NCI-H226 (cell line): ENCODE measurements at places on chromosomes 6 and 20.

GRCh38 chr20:44662261-44662660 is 10.8 kb upstream of the ADA start:
- no peak for DNase-seq

GRCh38 chr6:168442646-168443045 is 1.7 kb downstream of the SMOC2 start:
- no peak for DNase-seq

- DNase-seq = no peak
Observed at GRCh38 chr6:121497970-121498375, 62.5 kb downstream of the GJA1 start.

GRCh38 chr6:163281634-163282033 is 132.9 kb upstream of the QKI start:
- DNase-seq = no peak

DNA sequence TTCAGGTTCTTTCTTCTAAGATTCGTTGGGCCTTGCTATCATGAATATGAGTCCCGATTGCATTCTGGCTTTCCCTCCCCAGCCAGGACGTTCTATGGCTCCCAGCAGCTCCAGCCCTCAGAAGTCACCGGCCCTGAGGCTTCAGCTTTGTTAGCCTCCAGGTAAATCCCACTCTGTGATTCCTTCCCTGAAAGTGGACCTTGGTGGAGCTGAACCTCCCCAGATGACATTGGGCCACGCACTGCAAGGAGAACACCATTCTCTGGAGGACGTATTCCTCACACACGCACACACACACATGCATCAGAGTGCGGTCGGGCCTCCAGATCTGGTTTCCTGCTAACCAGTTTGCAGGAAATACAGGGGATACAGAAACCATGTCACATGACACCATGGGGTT is 487.3 kb upstream of the CDH4 start:
- DNase-seq = no peak

- DNase-seq = no peak
Observed at GRCh38 chr6:135052939-135053338, 1.7 kb downstream of the HBS1L start.

DNA sequence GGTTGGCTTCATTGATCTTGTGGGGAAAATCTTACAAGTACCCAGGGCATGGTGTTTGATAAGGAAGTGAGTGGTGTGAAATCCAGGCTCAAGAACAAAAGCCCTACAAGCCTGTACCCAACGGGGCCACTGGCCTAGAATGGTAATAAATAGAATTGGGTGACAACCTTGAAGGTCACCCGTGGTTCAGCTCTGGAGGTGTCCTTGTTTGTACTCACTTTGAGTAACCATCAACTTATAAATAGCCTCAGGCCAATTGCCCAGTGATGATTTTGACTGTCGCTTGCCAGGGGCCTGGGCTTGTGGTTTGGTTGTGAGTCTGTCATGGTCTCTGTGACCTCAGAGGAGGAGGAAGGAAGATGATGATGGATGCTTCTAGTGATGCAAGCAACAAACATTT is 87.8 kb downstream of the PHACTR3 start:
- DNase-seq = no peak

DNA sequence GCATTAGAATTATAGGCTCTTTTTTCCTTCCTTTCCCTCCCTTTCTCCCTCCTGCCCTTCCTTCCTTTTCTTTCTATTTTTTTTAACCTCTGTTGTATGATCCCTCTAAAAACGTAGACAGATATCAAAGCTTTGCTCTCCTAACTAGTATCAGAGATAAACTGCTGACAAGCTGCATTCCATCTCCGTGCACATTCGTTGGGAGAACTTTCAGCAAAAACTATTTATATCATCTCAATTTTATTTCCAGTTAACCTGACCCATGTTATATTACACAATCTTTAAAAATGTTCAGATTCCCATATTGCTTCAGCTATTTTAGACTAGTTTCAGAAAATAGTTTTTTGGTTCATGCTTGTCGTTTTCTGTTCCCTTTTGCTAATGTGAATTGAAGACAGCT is 47.3 kb downstream of the RNF217 start:
- DNase-seq = no peak

DNA sequence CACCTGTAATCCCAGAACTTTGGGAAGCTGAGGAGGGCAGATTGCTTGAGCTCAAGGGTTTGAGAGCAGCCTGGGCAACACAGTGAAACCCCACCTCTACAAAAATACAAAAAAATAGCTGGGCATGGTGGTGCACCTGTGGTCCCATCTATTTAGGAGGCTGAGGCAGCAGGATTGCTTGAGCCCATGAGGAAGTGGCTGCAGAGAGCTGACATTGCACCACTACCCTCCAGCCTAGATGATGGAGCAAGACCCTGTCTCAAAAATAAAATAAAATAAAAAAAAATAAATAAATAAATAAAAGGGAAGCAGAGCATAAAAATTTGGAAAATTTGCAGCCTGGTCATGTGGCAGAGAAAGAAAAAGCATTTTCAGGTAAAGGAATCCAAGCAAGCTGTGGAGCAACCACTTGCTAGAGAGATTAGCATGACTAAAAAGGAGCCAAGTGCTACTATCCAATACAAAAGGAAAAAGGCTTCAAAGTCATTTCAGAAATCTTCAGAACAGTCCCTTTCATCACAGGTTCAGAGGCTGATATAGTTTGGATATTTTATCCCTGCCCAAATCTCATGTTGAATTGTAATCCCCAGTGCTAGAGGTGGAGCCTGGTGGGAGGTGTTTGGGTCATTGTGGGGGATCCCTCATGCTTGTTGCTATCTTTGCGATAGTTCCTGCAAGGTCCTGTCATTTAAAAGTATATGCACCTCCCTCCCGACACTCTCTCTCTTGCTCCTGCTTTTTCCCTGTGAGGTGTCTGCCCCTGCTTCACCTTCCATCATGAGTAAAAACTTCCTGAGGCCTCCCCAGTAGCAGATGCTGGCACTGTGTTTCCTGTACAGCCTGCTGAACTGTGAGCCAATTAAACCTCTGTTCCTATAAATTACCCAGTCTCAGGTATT is 11.2 kb upstream of the TTK start:
- DNase-seq = no peak

DNA sequence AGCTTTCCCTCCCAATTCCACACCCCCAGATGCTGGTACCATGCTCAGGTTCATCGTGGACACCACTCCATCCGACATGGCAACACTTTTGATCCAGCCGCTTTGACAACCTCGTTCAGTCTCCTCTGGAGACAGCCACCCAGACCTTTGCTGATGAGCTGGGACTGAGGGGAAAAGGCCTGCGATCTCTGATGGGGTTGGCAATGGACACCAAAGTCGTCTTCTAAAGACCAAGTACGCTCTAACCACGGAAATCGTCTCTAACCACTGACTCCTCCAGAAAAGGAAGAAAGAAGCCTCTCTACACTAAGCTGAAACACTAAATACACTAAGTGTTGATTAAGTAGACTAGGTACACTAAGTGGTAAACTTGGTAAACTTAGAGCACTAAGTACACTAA is 26.1 kb upstream of the HLA-E start:
- no peak for DNase-seq

DNA sequence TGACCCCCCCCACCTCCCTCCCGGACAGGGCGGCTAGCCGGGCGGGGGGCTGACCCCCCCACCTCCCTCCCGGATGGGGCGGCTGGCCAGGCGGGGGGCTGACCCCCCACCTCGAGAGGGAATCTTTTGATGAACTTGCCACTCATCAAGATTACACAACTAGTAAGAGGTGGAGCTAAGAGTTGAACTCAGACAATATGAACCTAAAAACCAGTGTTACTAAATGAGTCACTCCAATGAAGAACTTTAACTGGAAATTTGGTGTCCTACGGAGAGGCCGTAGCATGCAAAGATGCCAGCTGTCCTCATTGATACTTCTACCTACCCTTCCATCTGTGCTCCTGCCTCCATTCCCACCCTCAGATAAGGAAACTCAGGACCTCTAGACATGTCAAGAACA is 42.8 kb downstream of the PFDN4 start:
- no peak for DNase-seq

DNA sequence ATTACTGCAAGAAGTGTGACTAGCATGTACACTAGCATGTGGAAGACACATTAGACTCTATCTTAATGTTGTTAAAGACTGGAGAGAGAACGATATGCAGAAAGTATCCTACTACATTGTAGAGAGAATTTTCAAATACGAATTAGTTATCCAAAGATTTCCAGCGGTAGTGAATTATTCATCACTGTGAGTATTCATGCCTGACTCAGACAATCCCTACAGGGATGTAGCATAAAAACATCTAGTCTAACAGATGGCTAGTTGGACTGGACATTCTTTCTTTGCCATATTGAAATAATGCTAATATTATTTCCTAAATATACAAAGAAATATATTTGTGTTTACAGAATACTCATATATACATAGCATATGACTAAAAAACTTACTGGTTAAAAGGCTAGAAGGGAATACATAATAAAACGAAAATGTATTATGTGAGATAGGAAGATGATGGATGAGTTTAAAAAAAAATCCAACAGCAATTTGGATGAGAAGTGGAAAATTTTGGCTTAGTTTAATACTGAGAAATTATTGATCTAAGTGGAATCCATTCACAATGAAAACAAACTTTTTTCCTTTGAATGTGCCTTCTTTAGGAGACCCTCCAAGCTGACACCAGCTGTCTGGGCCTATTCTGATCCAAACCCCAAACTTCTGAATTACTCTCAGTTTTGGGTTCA is 580.7 kb downstream of the RFPL4B start:
- no peak for DNase-seq

DNA sequence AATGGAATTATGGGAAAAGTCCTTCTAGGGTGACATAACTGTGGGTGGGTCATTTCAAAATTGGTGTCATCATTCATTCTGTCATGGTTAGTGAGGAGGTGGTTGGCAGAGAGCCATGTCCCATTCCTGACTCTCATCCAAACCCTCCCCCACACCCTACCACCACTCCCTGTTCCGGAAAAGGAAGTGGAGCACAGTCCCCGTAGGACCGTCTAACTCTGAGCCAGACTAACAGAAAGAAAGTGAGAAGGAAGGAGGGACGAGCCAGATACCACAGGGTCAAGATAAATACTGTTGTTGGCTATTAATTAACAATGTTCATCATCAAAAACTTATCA is 4.8 kb downstream of the TRIM10 start:
- DNase-seq = peak; percentile 74

DNA sequence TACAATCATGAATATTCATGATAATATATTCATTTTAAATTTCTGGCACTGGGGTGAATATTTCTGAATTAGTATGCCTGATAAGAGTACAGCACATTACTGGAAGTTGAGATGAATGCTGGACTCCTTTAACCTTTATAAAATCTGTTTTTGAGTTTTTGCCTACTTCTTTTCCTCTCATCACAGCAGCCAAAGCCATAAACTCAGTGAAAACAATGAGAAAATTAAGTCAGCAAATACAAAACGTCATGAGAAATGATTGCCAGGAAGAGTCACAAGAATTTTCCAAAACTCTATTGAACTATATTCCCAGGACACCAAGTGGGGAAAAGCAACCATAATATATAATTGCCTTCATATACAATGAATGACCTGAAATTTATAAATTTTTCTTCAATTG is 837.6 kb downstream of the TBC1D32 start:
- no peak for DNase-seq

DNA sequence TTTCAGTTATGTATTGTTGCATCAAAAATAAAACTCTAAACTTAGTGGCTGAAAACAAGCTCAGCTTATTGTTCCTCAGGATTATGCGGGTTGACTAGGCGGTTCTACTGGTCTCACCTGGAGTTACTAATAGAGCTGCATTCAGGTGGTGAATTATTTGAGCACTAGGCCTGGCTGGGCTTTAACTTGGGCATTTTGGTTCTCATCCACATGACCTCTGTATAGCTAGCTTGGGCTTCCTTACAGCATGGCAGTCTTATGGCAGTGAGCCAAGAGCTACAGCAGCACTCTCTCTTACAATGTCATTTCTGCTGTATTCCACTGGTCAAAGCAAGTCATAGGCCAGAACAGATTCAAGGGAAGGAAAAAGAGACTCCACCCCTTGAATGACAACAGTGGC is 1.6 kb downstream of the PGBD1 start:
- DNase-seq = no peak

DNA sequence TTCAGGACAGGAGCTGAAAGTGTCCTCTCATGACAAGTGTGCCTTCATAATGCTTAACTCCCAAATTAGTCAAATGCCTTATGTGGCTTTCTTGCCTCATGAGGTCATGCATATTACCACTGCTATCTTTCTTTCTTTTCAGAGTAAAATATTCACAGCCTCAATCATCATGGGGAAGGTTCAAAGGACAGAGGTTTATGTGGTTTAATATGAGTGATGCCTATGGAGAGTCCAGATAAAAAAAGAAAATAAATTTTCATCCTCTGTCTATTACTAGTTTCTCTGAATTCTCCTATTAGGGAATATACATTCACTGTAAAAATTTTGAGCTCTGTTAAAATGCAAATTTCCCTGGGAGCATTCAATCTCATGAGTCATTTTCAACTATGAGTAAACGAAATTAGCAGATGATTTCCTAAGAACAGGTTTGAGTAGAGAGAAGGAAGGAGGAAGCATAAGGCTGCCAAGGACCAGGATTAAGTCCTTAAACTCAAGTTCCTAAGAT is 396.9 kb upstream of the ADGRB3 start:
- peak; percentile 6 for DNase-seq

GRCh38 chr20:45469336-45470261 is at the start of gene WFDC2:
WFDC2 (plus strand) TSS chr20:45469753; CDS start chr20:45469782, 29 bp downstream.
- DNase-seq = no peak

DNA sequence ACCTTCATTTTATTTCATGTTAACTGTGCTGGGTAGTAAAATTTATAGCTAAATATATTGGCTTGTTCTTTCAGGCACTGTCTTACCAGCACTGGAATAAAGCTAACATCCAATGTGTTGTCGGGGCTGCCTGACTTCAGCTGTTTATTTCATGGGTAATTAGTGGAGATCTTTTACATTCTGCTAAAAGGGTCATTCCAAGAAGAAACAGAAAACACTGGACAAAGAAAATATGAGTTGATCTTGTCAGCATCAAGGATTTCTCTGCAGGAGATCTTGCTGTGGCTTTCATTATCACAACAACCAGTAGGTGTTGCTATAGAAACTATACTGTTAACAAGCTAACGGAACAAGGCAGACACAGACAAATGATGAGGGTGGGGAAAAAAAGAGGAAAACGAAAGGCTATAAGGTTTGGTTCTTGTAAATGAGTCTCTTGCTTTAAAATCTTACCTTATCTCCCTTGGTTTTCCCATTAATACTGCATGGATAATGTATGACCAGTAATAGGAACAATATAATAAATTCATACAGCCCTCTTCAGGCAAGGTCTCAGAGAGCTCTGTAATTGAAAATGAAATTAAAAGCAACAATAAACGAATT is 206.8 kb downstream of the SIM1 start:
- peak; percentile 65 for DNase-seq
